GM04504 (cell line): ENCODE measurements at places on chromosomes 12 and 14.

DNA sequence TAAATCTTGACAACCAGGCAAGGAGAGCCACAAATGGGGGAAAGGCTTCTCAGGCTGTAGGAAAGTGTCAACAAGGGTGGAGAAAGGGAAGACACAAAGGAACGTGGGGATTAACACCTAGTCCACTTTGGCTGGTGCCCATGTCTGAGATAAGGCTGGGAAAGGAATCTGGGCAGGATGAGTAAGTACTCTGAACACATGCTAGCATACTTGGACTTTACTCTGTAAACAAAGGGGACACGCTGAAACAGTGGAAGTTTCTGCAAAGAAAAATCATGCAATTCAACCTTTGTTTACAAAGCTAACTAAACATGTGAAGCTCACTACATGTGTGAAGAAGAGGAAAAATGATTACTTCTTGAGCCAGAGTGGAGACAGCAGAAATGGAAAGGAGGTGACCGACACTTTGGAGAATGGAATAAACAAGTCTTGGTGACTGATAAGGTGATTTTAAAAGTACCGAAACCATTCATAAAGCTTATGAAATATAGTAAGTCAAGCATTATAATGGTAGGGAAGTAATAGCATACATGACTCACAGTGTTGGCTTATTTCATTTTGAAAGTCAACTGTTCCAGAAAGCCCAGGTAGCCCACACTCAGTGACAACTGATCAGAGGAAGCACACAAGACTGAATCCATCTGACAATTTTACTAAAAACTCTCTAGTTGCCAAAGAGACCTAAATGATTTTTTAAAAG is 13.2 kb downstream of the CPNE8 start:
- DNase-seq = no peak

GRCh38 chr12:91241756-91242155 is 59.1 kb upstream of the DCN start:
- no peak for DNase-seq

DNA sequence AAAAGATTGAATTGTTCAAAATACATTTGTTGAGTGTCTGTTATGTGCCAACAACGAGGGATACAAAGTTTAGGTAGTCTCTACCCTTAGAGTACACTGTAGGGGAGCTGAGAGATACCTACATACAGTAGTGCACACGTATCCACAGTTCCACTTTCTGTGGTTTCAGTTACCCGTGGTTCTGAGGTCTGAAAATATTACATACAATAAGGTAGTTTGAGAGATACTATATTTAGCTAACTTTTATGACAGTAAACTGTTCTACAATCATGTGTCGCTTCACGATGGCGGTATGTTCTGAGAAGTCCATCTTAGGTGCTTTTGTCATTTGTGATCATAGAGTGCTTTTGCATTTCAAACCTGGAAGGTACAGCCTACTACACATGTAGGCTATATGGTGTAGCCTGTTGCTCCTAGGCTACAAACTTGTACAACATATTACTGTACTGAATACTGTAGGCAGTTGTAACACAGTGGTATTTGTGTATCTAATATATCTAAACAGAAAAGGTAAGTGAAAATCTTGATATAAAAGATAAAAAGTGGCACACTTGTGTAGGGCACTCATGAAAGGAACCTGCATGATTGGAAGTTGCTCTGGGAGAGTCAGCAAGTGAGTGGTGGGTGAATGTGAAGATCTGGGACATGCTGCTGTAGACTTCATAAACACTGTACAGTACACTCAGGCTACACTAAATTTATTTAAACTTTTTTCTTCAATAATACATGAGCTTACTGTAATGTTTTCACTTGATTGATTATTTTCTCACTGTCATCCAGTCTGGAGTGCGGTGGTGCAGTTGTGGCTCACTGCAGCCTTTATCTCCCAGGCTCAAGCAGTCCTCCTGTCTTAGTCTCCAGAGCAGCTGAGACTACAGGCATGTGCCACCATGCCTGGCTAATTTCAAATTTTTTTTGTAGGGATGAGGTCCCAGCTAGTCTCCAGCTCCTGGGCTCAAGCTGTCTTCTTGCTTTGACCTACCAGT is 4.0 kb downstream of the CPSF6 start:
- no peak for DNase-seq

DNA sequence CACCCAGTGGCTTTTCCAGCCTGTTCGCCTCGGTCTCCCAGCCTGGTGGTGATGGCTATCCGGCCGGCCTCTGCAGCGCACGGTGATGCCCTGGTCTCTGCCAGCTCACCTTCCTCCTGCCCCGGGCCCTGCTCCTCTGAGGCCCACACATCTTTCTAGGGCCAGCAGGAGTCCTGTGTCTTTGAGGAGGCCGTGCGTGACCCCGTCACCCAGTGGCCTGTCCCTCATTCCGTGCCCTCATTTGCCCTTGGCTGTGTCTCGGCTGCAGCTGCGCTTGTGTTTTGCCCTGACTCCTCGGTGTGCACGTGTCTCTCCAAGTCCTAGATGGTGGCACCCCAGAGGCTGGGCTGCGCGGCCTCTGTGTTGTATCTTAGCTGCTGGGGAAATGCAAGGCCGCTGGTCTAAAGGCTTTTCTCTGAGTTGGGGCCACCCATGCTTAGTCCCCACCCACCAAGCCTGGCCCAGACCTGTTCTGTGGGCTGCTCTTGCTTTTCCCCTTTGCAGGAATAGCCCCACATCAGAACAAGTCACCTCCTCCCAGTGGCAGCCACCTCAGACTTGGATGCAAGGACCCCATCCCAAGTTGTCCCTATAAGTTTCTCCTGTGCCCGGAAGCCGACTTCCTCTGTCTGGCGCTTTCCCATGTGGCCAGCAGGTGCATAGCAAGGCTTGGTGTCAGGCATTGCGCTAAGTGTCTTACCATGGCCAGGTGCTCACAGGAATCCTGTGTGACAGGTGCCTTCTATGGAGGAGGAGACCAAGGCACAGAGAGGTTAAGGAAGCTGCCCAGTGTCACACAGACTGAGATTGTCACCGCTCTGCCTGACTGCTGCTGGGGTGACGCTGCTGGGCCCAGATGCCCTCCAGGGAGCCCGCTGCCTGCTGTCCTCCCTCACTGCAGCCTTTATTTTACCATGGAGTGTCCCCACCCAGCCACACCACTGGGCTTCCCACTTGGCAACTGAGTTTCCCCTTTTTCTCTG is 64.5 kb downstream of the TSPAN9 start:
- no peak for DNase-seq

DNA sequence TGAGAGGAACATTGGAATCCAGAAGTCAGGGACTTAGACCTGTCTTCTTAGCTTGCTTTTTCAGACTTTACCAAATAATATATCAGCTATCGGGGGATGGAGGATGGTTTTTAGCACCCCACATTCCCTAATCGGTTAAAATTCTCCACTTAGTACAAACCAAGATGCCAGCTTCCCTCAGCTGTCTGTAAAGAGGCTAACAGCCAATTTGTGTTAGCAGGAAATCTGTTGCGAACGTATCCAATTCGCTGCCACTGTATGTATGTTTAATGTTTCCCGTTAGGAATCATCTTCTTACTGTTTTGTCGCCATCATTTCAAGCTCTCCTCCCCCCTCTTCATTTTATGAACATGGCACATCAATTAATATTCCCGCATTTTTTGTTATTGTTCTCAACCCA is 289.0 kb downstream of the BCL11B start:
- no peak for DNase-seq

GRCh38 chr14:100884456-100884855 is 19.1 kb downstream of the RTL1 start:
- DNase-seq = no peak

- peak; percentile 43 for DNase-seq
Measured at GRCh38 chr14:105294142-105294597, 6.6 kb downstream of the BRF1 start.

DNA sequence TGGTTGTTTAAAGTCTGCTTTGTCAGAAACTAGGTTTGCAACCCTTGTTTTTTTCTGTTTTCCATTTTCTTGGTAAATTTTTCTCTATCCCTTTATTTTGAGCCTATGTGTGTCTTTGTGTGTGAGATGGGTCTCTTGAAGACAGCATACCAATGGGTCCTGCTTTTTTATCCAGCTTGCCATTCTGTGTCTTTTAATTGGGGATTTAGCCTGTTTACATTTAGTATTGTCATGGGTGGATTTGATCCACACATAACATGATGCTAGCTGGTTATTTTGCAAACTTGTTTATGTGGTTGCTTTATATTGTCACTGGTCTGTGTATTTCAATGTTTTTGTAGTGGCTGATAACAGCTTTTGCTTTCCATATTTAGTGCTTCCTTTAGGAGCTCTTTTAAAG is 17.2 kb upstream of the ART4 start:
- no peak for DNase-seq

- no peak for DNase-seq
Measured at GRCh38 chr12:114944736-114945135, 260.8 kb upstream of the TBX3 start.

- no peak for DNase-seq
Measured at GRCh38 chr12:2118061-2118460, 65.3 kb downstream of the CACNA1C start.

- DNase-seq = no peak
Measured at GRCh38 chr12:111578276-111578970, 20.7 kb downstream of the ATXN2 start.

DNA sequence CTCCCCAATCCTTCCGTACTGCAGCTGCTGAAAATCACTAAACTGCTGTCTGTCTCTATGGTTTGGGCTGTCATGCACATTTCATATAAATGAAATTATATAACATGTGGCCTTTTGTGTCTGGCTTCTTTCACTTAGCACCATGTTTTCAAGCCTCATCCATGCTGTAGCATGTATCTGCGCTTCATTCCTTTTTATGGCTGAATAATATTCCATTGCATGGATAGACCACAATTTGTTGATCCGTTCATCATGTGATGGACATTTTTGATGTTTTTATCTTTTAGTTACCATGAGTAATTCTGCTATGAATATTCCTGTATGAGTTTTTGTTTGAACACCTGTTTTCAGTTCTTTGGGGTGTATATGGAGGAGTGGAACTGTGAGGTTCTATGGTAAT is 32.6 kb upstream of the MED13L start:
- DNase-seq = no peak

DNA sequence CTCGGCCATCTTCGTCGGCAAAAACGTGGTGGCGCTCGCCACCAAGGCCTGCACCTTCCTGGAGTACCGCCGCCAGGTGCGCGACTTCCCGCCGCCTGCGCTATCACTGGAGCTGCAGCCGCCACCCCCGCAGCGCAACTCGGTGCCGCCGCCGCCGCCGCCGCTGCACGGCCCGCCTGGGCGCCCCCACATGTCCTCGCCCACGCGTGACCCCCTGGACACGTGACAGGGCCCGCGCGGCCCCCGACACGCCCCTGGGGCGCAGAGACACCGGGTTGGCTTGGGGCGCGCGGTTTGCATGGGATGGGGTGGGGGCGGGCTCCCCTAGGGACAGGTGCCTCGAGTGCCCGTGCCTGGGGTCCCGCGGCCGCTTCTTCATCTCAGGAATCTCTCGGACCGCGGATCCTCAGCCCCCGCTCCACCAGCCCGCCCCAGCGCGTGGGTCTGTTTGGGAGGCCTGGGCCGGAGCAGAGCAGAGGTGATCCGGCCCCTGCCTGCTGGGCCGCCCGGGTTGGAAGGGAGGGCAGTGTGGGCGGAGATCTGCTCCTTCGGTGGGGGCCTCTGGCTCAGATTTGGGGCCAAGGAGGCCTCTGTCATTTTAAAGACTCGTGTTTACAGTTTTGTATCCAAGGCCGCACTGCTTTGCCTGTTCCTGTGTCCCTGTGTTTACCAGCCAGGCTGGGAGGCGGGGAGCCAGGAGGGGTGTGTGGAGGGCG is 3.3 kb downstream of the TMEM121 start:
- DNase-seq = no peak
